Right atrium auricular region (tissue), 2 donors: ENCODE measurements at places on chromosomes 2 and 18.
A peak's percentile ranks its signal among the peaks of the same experiment; 100 is the strongest.

DNA sequence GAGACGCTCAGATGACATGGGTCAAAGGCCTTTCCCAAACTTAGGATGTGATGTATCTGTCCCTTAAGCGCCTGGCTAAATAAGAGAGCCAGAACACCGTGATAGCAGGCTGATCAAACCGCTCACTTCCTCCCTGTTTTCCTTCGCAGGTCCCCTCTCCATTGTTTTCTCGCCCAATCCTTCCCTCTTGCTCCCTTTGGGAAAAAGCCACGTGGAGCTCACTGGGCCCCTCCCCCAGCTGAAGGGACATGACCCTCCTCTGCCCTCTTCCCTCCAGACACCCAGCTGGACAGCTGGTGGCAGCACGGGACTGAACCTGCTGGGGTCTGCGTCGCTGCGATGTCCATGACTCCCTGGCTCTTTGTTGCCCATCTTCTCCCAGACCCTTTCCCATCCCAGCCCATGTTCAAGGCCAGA, 201.7 kb downstream of the TNS1 start:
- peak; percentile 58 for DNase-seq

DNA sequence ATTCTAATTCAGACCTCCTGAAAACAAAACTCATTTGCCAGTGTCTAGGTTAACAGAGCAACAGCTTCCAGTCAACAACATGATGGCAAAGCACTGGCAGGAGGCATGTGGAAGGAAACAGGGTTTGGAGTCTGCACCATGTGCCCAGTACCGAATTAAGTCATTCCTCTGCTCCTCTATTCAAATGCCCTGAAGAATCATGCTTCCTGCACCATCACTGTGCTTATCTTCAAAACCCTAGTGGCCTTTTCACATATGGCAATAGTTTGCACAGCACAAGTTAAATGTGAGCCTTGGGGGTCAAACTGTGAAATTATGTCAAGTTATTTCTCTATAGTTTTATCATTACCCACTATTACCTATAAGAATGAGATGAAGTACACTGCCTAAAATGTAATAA, 75.4 kb upstream of the GRB14 start:
- DNase-seq: no peak

- no peak for DNase-seq
Measured at GRCh38 chr2:238161291-238162051, 2.7 kb downstream of the ERFE start.

GRCh38 chr2:12244070-12244469, 472.7 kb upstream of the TRIB2 start:
- DNase-seq: no peak

- DNase-seq: no peak
Measured at GRCh38 chr18:5937121-5937520, 41.8 kb upstream of the TMEM200C start.

DNA sequence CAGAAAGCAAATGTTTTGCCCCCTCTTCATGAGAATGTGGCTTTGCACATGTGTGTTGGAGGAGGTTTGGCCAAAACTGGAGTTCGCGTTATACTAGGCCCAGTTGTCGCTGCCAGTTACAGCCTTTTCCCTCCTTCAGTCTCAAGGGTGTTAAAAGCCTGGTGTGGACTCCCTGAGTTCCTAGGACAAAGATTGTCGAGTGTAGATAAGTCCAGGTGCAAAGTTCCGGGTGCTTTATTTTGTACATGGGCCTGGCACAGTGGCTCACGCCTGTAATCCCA, 542 bp upstream of the RNF103 start:
- DNase-seq: no peak

- no peak for DNase-seq
Measured at GRCh38 chr2:144668493-144669110, 148.7 kb upstream of the ZEB2 start.

GRCh38 chr2:15472876-15473275, 88.3 kb downstream of the NBAS start:
- DNase-seq: no peak

DNA sequence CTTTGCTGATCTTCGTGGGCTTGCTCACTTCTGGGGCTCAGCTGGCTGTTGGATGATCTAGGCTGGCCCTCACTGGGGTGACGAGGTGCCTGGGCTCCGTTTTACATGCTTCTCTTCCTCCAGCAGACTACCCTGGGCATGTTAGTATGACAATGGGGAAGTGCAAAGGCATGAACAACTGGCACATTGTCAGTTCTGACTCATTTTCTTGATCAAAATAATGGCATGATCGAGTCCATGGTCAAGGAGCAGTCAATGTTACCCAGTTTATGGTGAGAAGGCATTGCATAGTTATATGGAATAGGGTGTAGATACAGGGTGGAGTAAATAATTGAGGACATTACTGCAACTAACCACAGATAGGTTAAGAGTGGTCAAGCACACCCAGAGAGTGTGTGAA, 10.0 kb upstream of the UPP2 start:
- no peak for DNase-seq

DNA sequence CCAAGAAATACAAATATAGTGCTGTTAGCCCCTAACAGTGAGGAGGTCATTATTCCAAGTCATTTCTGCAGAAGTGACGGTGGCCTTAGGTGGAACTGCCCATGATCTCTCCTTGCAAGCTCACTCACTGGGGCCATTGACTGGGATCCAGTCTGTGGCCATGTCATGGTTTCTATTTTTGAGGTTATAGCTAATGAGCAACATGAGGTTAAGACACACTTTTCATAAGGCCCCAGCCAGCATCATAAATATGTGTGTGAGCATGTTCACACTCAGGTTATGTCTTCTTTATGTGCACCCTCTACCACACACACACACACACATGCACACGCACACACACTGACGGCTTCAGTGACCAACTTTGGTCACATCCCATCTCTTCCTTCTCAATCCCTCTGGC, 484 bp downstream of the AFF3 start:
- no peak for DNase-seq

GRCh38 chr2:86003104-86003503, 102.6 kb downstream of the POLR1A start:
- DNase-seq: no peak

DNA sequence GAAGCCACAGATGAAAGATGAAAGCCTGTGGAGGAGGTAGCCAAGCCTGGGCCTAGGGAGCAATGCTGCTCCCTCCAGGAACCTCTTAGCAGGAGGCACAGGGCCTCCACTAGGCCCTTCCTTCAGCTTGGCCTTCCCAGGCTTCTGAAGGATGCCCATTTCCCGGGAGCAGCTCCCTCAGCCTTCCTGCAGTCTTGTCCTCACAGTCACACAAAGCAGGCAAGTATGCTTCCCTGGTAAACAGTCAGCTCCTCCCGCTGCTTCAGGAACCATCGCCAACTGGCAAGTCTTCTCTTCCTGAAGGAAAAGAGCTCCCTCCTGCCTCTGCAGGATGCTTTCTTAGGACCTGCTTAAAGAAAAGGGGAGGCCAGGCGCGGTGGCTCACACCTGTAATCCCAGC, 53.2 kb downstream of the SMAD7 start:
- no peak for DNase-seq

GRCh38 chr18:74376523-74376922, 60.9 kb downstream of the C18orf63 start:
- no peak for DNase-seq

DNA sequence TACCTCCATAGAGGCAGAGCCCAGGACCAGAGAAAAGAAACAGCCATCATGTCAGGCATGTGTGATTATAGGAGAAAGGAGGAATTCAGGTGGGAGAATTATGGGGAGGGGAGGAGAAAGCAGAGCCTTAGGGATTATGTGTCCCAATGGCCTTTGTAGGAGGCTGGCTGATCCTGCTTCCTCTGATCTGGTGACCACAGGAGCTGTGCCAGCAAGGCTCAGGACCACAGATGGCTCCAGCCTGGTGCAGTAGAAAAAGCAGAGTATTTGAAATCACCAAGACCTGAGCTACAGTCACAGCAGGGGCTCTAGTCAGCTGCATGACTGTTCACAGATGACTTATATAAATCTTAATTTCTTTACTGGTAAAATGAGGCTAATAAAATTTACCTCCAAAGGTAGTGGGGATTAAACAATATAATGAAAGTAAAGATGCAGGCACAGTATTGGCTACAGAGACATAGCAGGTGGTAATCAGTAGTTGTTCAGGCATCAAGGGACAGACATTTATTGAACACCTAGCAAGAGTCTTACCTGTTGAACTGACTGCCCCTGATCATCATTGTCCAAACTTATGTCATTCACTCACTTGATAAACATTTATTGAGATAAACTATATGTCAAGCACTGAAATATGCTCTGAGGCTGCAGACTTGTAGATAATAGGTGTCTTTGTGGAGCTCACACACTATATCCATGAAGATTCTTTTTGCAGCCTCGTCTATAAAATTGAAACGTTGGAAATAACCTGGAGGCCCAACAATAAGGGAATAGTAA, 121.3 kb downstream of the MYCN start:
- DNase-seq: no peak

GRCh38 chr18:58195278-58195765, 151.3 kb downstream of the NEDD4L start:
- no peak for DNase-seq

GRCh38 chr2:147923846-147924245, 79.0 kb downstream of the ACVR2A start:
- no peak for DNase-seq

- no peak for DNase-seq
Measured at GRCh38 chr2:203626952-203627681, 79.3 kb upstream of the CD28 start.

- DNase-seq: no peak
Measured at GRCh38 chr18:62144338-62144737, 42.5 kb downstream of the PIGN start.

- no peak for DNase-seq
Measured at GRCh38 chr2:142179686-142180085, 48.9 kb upstream of the LRP1B start.

- DNase-seq: no peak
Measured at GRCh38 chr2:21353879-21354679, 230.3 kb downstream of the TDRD15 start.

DNA sequence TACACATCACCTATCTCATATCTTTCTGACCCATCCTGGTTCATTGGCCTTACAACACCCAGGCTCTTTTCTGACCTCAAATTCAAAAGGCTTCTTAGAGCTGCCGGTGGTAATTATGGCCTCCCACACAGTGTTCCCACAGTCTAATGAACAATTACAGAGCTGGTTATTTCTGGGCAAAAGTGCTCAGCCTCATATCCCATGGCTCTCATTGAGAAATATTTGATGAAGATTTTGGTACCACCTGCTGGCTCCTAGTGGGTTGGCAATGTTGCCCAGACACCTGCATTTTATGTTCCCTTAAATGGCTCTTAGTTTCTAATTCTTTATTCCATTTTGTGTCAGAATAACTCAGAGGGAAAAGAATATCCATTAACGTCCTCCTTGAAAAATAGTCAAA, 20.1 kb upstream of the SCYGR2 start:
- DNase-seq: no peak

- no peak for DNase-seq
Measured at GRCh38 chr2:11505652-11506610, 27.9 kb upstream of the GREB1 start.

- DNase-seq: peak; percentile 94
Measured at GRCh38 chr2:223725494-223725893, 111.9 kb downstream of the AP1S3 start.

DNA sequence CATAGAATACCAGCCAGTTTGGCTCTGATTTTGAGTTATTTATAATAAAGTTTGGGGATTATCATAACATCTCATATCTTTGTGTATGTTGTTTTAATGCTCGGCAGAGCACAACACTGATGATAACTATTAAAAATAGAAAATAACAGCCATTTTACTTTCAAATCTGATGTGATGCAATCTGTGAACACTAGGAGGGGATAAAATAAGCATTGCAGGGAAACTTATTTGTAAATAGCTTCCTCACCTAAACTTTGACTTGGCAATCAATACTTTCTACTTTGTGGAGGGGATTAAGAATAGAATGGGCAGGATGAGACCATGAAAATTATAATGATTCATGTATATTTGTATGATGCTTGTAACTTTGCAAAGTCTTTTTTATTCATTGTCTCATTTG, 54.4 kb downstream of the USP14 start:
- DNase-seq: no peak

GRCh38 chr2:101854877-101855276, 136.9 kb upstream of the IL1R2 start:
- DNase-seq: no peak

GRCh38 chr2:146415291-146415690, 1429.5 kb upstream of the ACVR2A start:
- DNase-seq: no peak

GRCh38 chr18:48723837-48724236, 185.0 kb downstream of the CTIF start:
- no peak for DNase-seq

DNA sequence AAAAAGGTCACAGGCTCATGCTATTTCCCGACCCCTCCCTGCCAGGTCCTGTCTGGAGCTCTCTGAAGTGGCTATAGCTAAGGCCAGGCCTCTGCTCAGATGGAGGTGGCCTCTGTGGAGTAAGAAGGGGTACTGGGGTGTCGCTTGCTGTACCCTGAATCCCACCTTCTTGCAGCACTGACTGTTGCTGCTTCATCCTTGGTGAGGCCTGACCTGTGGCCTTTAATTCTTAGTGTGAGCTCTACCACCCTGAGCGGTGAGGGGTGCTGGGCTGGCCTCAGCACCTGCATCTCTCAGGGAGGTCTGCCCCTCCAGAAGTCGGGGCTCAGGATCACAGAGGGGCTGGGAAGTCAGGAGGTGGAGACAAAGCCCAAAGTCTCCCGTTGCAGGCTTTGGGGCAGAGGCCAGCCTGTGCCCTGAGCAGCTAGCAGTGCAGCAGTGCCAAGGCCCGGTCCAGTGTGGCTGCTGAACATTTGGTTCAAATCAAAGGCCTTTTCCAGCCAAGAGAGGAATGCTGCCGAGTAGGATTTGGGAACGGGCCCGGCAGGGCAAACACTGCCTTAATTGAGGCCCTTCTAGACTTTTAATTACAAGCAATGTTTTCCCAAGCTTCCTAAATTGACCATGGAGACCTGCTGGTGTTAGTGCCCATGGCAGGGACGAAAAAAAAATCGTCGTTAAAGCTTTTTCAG, 133.5 kb upstream of the HAAO start:
- no peak for DNase-seq

DNA sequence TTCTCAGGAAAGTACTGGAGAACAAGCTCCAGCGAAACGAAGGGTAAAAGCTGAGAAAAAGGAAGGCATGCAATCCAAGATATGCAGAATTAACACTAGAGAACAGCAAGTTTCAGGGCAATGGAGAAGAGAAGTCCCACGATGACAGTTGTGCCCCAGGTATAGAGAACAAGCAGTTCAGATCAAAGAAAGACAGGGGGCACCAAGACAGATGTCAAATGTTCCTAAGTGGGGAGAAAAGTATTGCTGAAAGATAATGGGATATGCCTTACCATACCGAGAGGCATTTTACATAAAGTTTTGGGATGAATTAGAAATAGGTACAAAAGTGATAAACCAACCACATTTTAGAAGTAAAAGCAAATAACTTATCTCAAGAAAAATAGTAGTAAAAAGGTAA, 79.1 kb upstream of the UBE2E3 start:
- no peak for DNase-seq

DNA sequence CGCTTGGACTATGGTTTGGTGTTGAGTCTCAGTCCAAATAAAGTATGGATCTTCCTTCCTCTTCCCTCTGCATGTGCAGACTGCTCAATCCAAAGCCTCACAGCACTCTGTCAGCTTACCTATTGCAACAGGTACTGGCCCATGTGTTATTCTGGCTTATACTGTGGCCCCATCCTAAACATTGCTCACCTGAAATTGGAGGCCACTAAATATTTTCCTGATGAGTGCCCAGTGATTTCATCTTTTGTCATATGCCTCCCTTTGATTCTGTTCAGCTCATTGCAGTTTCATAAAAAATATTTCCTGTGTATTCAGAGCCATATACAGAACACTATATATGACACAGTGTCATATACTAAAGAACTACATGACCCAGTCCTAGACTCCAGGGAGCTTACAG, 86.3 kb upstream of the FAM136A start:
- no peak for DNase-seq

GRCh38 chr2:191384829-191385228, 139.6 kb downstream of the MYO1B start:
- no peak for DNase-seq
